ENCODE measurements at places on chromosomes 2 and 18. TPM values are rescaled to one million over a fixed set of nuclear protein-coding genes. Genes with fewer than 3 reads are reported as not detected.

- DNase-seq, result no peak
Measured at GRCh38 chr2:510839-511238, 166.4 kb downstream of the TMEM18 start.

DNA sequence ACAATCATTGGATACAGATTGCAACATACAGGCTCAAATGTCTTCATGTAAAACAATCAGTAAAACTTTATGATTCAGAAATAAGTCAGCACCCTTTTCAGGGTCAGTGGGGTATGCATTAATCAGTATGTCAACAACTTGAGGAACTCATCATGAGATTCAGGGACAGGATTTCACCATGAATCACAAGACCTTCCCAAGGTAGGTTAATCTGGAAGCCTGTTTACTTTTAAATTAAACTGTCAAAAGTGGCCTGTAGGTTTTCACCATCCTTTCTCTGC is 104.8 kb downstream of the SP100 start:
- DNase-seq, result no peak

GRCh38 chr2:3535794-3536681 is 16.7 kb upstream of the ADI1 start:
- DNase-seq, result peak; percentile 48

Gene RAMP1
- 24.8 TPM for total RNA-seq

Gene SERPINB12
- not detected for total RNA-seq

DNA sequence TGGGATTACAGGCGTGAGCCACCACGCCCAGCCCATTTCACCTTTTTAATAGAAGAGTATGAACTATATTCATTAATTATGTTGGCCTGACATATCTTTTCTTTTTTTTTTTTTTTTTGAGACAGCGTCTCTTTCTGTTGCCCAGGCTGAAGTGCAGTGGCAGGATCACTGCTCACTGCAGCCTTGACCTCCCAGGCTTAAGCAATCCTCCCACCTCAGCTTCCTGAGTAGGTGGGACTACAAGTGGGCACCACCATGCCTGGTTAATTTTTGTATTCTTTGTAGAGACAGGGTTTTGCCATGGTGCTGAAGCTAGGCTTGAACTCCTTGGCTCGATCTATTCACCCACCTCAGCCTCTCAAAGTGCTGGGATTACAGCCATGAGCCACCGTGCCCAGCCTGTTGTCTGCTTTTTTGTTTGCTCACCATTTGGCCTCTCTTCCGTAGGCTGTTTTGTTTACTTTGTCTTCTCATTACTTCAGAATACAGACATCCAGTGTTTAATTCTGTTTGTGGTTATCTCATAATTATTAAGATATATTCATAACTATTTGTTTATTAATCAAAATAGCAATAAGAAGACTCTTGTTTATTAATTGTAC is 16.3 kb upstream of the CDH2 start:
- no peak for DNase-seq

Gene SKA1
- 37.3 TPM for total RNA-seq

Gene CROCC2
- total RNA-seq, result not detected

- no peak for DNase-seq
Measured at GRCh38 chr2:136080114-136080513, 37.8 kb downstream of the CXCR4 start.

DNA sequence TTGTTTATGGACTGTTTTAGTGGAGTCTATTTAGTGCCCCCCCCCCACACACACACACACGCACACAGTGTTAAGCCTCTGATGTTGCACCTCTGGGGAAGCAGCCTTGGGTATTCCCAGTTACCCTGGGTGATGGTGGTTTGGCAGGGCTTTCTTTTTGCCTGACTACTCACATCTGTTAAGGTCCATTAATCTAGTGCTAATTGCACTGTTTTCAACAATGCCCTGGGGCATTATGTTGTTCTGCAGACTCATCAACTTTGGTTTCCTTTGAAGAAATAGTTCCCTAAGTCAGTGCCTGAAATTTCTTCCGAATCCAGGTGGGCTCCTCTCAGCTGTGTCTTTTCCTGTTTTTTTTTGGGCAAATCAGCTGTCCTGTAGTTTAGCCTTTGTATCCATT is 34.7 kb downstream of the SPOPL start:
- DNase-seq, result peak; percentile 30

DNA sequence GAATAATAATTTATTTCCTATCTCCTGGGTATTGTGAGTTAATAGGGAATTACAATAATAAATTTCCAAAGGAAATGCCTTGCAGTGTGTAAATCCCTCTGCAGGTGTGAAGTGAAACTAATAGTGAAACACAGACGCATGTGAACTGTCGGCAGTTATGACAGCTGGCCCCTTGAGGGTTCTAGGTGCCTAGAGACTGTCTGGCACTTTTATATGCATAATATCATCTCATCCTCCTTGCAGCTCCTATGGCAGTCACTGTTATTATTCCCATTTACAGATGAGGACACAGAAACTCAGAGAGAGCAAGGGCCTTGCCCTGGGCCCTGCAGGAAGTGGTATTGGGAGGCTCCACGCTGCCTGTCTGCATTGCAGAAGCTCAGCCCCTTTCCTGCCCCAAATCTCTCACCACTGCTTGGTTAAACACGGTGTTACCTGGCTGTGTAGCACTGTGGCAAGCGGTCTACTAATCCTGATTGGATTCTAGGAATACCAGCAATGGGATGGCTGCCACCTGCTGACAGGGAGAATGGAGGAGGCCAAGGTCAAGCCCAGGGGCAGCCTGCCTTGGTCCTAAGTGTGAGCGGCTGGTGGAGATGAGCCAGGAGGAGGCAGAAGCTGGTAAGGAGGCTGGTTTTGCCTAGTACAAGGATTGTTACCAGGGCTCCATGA is 32.8 kb upstream of the ACKR3 start:
- no peak for DNase-seq

Gene L3MBTL4
- not detected for total RNA-seq

GRCh38 chr2:201942531-201942930 is 91.1 kb upstream of the FZD7 start:
- no peak for DNase-seq

DNA sequence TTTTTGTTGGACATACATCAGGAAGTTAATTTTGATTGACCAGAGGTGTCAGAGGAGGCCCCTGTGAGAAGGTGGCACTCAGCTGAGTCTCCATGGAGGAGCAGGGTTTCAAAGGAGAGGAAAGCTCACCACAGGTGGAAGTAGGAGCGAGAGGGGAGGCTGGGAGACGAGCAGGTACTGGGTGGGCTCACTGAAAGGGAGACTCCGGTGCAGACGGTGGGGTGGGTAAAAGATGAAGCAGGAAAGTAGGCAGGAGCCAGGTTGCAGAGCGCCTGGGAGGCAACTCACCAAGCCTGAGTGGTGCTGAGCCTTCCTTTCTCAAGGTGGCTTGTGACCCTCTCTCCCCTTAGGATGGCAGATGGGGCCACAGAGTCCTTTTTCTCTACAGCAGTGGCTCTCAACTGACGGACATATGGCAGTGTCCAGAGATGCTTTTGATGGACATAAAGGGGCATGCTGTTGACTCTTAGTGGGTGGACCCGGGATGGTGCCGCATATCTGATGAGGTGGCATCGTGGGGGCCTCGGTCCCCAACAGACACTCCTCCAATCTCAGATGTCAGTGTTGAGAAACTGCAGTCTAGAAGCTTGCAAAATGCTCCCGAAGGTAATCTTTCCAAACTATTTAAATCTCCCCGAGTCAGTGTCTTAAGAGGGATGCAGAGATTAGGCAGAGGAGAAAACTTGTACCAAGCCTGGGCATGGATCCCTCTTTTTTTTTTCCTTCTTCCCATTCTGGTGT is 64.0 kb downstream of the LPIN1 start:
- DNase-seq, result no peak

DNA sequence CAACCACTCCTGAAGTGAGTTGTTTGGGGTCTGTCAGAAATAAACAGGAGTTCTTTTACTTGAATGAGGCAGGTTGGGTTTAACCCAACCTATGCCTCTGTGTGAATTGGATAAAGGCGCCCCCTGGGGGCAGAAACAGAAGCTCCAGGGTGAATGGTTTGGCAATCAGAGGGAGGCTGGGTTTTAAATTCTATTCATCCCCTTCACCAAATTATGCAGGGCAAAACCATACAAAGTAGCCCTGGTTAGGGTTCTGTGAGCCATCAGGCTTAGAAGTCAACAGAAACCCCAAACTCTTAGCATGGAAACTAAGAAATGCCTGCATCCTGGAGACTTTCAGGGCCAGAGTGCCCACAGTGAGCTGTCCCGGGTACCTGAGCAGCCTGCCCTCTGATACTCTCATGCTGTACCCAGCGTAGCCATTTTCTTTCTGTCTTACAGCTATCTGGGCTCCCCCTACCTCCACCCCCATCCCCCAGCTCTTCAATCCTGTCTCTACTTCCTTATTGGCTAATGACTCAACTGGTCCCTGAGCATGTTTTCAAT is 241.5 kb downstream of the ICOS start:
- peak; percentile 72 for DNase-seq

- DNase-seq, result no peak
Measured at GRCh38 chr2:2782007-2782406, 450.9 kb upstream of the MYT1L start.

DNA sequence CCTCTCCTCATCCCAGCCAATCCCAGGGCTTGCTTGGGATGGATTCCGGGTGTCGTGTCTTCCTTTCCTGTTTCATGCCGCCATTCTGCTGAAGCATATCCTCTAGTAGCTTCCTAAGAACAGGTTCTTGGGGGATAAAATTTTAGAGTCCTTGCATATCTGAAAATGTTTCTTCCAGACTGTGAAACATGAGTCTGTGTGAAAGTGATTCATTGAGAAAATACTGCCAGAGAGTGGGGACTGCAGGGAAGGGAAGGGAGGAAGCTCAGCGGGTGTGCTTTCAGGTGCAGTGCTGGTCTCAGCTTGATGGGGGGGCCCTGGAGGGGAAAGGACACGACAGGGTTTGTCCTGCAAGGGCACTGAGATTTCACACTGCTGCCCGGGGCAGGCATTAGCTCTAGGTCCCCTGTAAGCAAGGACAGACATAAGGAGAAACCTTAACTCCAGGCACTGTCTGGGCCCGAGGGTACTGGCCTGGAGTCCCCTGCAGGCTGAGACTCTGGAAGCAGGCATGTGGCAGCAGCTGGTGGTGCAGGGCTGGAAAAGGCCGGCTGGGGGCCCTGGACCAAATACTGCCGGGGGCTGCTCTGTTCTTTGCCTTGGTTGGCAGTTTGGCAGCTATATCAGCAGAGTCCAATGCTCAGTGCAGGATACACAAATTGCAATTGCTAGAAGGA is 97.6 kb upstream of the HS6ST1 start:
- DNase-seq, result no peak

DNA sequence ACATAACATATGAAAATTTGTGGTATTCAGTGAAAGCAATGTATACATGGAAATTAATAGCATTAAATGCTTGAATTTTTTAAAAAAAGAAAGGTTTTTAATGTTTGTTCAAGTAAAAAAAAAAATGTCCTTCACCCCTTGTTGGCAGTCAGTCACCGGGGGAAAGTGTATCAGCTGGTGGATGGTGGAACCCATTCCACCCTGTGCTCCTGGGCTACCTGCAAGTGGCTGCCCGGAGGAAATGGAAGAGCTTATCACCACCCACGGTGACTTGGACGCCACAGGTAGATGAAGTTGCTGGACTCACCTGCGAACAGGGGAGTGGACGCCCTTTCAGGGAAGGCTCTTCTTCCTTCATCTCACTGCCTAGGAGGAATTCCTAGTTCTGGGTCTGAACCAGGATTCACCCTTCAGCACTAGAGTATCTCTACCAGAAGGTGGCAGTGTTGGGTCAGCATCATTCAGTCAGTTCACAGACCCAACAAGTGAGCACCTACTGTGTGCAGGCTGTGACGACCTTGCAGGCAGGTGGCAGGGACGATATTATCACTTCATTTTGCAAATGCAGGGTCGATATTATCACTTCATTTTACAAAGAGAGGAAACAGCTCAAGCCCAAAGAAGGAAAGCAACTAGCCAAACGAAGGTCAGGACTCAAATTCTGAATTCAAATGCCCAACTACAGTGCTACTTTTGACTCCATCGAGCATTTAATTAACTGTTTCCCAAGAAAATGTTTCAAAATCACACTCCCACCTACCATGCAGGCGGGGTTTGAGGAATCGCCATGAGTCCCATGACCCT is 35.8 kb downstream of the CIB4 start:
- DNase-seq, result peak; percentile 62

DNA sequence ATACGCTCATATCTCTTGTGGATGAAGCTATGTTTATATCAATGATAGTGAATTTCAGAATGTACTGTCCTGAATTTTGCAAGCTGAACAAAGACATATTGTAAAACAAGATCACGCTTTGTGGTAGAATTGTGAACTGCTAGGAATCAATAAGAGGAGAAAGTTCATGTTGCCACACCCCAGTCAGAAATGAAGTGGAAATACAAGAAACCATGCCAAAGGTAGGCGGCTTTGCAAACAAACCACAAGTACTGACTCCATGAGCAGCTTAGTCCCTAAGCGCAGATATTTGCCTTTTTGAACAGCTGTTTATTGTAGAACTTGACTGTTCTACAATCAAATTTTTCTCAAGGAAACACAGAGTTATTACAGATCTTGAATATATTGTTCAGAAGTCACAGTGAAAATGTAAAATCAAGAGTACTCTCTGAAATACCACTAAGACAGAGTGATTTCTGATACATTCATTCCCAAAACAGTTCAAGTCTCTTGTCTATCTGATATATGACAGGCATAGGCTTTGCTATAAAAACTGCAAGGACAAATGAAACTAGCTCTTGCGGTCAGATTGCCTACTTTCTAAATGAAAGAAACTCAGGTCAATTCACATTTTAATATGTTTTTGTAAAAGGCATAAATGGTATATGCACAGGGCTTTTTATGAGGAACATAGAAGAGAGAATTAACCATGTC is 120.9 kb upstream of the CDH19 start:
- DNase-seq, result no peak

- peak; percentile 4 for DNase-seq
Measured at GRCh38 chr2:140383781-140384180, 1603.6 kb upstream of the NXPH2 start.

DNA sequence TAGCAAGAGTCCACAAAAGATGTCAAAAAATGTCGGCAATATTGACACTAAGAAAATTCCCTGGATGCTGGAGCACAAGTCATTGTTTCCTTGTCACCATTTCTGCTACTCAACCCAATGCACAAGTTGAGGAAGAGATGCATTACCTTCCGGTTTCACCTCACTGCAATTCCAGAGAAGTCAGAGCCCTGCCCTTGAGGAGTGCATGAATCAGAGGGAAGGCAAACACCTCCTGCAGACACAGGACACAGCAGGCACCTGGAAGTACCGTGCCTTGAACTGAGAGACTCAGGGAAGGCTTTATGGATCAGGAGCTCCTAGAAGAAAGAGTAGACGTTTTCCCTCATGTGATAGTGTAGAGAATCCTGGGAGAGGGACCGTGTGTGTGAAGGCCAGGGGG is 62.7 kb upstream of the ARL4C start:
- no peak for DNase-seq

GRCh38 chr18:34985963-34986362 is 55.2 kb upstream of the MAPRE2 start:
- DNase-seq, result no peak

Gene ALLC
- total RNA-seq, result not detected

All from A673 (cell line).